ENCODE measurements at places on chromosomes 3 and 15.
A peak's percentile ranks its signal among the peaks of the same experiment; 100 is the strongest.

GRCh38 chr3:48299746-48300712, 33.4 kb downstream of the SPINK8 start:
- peaks cover 48% of the 10 kb centered on the region for H3K4me1 ChIP-seq
- peak overlapping the region; percentile 74 for H3K4me3 ChIP-seq
- peak overlapping the region; percentile 94 for H3K27ac ChIP-seq
- DNase-seq: no peak

GRCh38 chr15:34716111-34716510, 38.7 kb downstream of the GJD2 start:
- H3K27ac ChIP-seq: no peak overlapping the region
- no peaks in the 10 kb centered on the region for H3K4me1 ChIP-seq
- H3K36me3 ChIP-seq: no peaks in the 10 kb centered on the region
- H3K27me3 ChIP-seq: no peaks in the 10 kb centered on the region

DNA sequence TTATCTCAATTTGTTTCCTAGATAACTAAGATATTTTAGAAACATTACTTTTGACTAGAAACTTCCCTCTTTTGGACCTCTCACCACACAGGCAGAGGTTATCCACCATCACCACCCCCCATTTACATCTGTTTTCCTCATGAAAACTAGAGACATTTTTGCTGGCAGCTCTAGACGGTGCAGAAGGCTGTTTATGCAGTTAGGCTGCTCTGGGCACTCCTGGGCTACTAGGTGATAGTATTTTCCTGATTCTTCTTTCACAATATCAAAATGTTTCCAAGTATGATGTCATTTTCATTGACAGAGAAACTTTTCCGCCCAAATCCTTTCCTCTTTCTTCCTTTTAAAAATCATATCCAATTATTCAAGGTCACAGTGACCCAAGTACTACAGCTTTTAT, 67.1 kb downstream of the PLOD2 start:
- peaks cover 30% of the 10 kb centered on the region for H3K4me1 ChIP-seq
- no peaks in the 10 kb centered on the region for H3K27me3 ChIP-seq
- no peaks in the 10 kb centered on the region for H3K36me3 ChIP-seq
- H3K27ac ChIP-seq: no peak overlapping the region
- DNase-seq: no peak

GRCh38 chr3:52341123-52341522, 25.0 kb downstream of the DNAH1 start:
- H3K27ac ChIP-seq: no peak overlapping the region
- DNase-seq: no peak
- H3K4me3 ChIP-seq: no peak overlapping the region
- no peaks in the 10 kb centered on the region for H3K36me3 ChIP-seq
- H3K27me3 ChIP-seq: no peaks in the 10 kb centered on the region
- peaks cover 5% of the 10 kb centered on the region for H3K4me1 ChIP-seq

DNA sequence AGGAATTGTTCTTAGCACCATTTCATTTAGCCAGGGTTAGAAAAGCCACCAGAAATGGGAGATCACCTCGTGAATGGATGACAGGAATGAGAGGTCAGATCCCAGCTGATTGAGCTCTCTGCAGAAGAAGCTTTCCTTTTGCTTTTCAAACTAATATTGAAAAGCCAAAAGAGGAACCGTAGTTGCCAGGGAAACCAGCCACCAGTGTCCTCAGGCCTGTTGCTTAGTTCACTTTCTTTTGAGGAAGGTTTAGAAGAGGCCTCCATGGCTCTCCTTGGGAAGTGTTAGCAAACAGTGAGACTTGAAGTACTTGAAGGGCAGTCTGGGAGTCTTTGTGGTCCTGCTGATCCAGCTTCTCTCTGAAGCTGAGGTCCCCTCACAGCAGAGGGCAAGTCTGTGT, 7.4 kb upstream of the CCK start:
- H3K27me3 ChIP-seq: no peaks in the 10 kb centered on the region
- no peak overlapping the region for H3K27ac ChIP-seq
- no peak for DNase-seq
- no peaks in the 10 kb centered on the region for H3K4me1 ChIP-seq
- H3K4me3 ChIP-seq: no peak overlapping the region
- H3K36me3 ChIP-seq: no peaks in the 10 kb centered on the region

GRCh38 chr15:43991206-43991605, 164.4 kb downstream of the WDR76 start:
- H3K27ac ChIP-seq: no peak overlapping the region
- no peaks in the 10 kb centered on the region for H3K36me3 ChIP-seq
- DNase-seq: no peak
- no peaks in the 10 kb centered on the region for H3K4me1 ChIP-seq
- H3K27me3 ChIP-seq: no peaks in the 10 kb centered on the region
- H3K4me3 ChIP-seq: no peak overlapping the region

DNA sequence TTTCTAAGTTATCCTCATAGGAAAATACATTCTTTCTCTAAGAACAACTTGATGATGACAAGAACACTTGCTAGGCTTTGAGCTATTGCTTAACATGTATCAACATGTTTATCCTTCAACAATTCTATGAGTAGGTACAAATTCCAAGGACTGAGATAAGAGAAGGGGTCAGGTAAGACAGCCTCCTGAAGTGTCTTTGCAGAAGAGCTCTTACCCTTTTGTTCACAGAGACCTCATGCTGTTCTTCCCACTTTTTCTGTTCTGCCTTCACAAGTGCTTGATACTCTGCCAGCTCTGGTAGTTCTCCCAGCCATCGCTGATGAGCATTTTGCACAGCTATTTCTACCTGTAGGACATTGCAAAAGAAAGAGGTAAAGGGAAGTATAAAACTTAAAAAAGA, 50.9 kb downstream of the CEP152 start:
- DNase-seq: no peak
- H3K4me3 ChIP-seq: no peak overlapping the region
- H3K27ac ChIP-seq: no peak overlapping the region

DNA sequence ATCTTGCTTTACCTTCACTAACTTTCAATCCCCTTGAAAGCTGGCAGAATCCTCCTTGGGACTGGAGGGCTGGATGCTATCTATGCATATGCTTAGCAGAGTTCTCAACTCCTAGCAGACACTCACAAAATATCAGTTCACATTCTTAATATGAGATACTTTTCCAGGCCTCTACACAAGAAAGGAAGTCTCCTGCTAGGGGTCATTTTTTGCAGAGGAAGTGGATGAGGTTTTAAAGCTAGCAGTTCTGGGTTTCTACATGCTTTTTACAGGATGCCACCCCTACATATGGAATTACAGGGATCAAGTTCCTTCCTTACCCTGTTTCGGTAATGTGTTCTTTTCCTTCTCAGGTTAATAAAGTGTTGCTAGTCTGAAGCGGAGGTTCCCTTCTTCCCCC, 206.3 kb upstream of the TP63 start:
- H3K4me3 ChIP-seq: no peak overlapping the region
- no peak overlapping the region for H3K27ac ChIP-seq
- no peaks in the 10 kb centered on the region for H3K27me3 ChIP-seq
- no peaks in the 10 kb centered on the region for H3K4me1 ChIP-seq
- DNase-seq: no peak
- H3K36me3 ChIP-seq: no peaks in the 10 kb centered on the region

DNA sequence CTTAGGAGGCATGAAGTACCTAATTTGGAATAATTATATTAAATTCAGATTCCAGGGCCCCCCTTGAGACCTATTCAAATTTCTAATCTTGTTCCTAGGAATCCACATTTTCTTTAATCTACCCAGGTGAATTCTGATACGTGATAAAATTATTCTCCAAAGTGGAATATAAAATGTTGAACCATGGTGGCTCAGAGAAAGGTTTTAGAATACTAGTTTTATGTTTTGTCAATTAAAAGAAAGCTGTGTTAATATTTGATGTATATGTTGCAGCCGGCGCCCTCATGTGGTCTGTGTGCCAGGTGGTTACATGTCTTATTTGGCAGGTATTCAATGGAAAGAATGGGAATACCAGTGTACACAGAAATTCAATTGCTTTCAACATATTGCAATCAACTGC, 321.8 kb downstream of the FEZF2 start:
- no peaks in the 10 kb centered on the region for H3K4me1 ChIP-seq
- DNase-seq: peak; percentile 47
- no peaks in the 10 kb centered on the region for H3K27me3 ChIP-seq

DNA sequence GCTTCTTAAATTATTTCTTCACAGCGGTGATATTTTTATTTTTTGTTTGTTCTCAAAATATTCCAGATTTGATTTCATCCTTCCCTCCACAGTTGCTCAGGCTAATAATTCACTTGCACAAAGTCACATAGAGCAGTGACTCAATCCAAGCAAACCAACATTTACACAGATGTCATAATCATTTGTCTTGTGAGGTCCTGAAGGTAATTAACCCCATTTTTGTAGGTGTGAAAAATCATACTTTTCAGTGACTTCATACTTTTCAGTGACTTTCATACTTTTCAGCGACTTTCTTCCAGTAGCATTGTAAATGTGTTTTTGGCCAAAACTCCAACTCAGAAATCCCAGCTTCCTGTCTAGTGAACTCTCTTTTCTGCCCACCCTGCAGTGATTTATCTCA, 32.1 kb downstream of the CD200 start:
- H3K27ac ChIP-seq: no peak overlapping the region
- no peak for DNase-seq
- no peak overlapping the region for H3K4me3 ChIP-seq

DNA sequence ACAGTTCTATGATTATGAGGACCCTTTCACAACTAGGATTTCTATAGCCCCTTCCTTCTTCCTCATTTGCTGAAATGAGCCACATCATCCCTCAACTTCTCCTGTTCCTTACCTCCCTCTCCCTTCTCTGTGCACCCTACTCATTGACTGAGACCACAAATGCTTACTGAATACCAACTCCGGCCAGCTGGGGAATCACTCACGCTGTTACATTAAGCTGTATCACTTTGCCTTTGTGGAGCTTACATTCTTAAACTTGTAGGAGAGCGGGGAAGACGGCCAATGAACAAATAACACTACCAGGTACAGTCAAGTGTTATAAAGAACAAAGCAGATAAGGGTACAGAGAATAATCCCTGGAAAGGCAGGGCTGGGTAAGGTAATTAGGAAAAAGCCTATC, 5.7 kb downstream of the SUCLG2 start:
- peaks cover 57% of the 10 kb centered on the region for H3K4me1 ChIP-seq
- H3K27ac ChIP-seq: no peak overlapping the region
- no peak for DNase-seq
- H3K27me3 ChIP-seq: no peaks in the 10 kb centered on the region

DNA sequence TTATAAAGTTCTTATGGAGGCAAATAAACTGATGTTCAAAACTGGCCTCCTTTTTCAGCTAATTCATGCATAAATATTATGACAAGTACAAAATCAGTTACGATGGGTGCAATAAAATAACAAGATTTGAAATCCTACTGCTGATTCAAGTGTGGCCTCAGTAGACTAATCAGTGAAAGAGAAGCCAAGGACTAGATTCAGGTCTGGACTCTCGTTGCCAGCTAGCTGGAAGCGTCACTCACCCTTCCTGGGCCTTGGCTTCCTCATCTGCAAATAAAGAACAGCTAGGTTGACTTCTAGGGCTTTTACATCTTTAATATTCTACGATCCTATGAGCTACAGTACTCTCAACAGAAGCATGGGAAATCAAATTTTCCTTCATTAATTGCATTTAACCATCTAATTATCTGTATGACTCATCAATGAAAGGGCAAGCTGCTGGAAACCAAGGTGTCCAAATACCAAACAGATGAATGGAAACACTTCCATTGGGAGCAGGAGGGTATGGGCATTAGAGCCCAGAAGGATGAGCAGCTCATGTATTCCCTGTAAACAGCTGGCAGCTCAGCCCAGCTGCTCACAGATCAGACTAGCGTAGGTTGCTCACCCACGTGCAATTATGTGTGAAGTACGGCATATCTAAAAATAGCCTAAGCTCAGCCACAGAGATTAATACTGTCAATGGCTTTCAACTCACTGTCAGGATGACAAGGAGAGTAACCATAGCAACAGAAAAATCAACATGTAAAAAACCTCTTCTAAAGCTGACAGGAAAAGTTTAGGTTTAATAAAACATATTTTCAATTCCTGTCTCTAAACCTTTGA, 294.8 kb downstream of the PLCL2 start:
- H3K27ac ChIP-seq: no peak overlapping the region
- no peak for DNase-seq
- H3K4me1 ChIP-seq: no peaks in the 10 kb centered on the region
- H3K27me3 ChIP-seq: no peaks in the 10 kb centered on the region
- H3K4me3 ChIP-seq: no peak overlapping the region
- no peaks in the 10 kb centered on the region for H3K36me3 ChIP-seq

DNA sequence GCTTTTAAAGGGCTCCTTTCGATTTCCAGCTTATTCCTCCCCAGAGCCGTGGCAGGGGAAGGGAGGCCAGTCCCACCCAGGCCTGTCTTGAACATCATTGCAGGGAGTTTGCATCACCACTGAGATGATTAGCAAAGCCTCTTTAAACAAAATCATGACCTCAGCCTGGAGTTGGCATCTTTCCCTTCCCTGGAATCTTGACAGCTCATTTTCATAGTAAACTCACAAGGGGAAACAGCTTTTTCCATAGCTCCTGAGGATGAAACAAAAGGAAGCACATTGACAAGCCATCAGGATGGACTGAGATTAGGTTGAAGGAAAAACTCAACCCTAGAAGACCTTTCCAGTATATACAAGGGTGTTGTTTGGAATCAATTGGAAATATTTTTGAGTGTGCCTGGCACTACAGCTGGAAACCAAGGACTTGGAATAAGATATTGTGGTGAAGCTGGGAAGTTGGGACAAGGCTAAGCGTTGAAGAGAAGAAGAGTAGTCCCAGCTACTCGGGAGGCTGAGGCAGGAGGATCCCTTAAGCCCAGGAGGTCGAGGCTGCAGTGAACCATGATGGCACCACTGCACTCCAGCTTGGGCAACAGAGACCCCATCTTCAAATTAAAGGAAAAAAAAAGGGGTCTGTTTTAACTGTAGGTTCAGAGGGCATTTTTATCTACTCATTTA, 3.1 kb upstream of the LARP6 start:
- H3K27me3 ChIP-seq: no peaks in the 10 kb centered on the region
- DNase-seq: peak; percentile 41
- H3K27ac ChIP-seq: no peak overlapping the region
- H3K4me3 ChIP-seq: no peak overlapping the region
- peaks cover 23% of the 10 kb centered on the region for H3K4me1 ChIP-seq

- peaks cover 5% of the 10 kb centered on the region for H3K4me1 ChIP-seq
- no peak overlapping the region for H3K27ac ChIP-seq
- H3K4me3 ChIP-seq: no peak overlapping the region
- H3K36me3 ChIP-seq: peaks cover 30% of the 10 kb centered on the region
- H3K27me3 ChIP-seq: no peaks in the 10 kb centered on the region
Measured at GRCh38 chr15:98958918-98959639, 48.5 kb downstream of the PGPEP1L start.

DNA sequence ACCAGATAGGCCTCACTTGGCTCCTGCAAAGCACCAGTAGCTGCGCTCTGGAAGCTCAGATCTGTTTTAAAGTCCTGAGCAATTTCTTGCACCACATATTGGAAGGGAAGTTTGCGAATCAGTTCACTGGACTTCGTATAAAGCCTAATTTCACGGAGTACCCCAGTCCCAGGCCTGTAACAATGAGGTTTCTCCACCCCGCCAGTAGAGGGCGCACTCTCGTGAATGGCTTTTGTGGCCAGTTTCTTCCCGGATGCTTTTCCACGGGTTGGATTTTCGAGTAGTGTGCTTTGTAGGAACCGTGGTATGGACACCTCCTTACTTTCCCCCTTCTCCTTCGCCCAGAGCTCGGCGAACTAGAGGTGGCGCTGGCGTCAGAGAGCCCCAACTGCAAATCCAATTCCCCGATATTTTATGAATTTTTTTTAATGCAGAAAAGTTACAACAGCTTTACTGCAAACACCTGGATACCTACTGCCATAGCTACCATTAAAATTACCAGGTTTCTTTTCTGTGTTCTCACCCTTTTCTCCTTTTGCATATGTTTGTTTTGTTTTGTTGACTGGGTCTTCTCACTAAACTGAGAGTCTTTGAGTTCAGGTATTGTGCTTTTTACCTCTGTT, 13.3 kb downstream of the RARB start:
- peaks cover 7% of the 10 kb centered on the region for H3K4me1 ChIP-seq
- H3K27ac ChIP-seq: no peak overlapping the region
- H3K27me3 ChIP-seq: no peaks in the 10 kb centered on the region
- H3K36me3 ChIP-seq: no peaks in the 10 kb centered on the region

Measured in body of pancreas (tissue), 4 donors.